GM23338 (cell line): ENCODE measurements at places on chromosomes 7 and 10. TPM values are rescaled to one million over a fixed set of nuclear protein-coding genes. Genes with fewer than 3 reads are reported as not detected.

The MGAM2 gene
- 0.07 TPM in 1 of 2 replicates, not detected in the other for total RNA-seq

The SFRP4 gene
- total RNA-seq = not detected in 2 replicates

- no peak overlapping the region for H3K27ac ChIP-seq
- H3K27me3 ChIP-seq = no peaks in the 10 kb centered on the region
- H3K4me1 ChIP-seq = peaks cover 2% of the 10 kb centered on the region; the same call in 1 of the 2 replicates
Measured at GRCh38 chr10:70374775-70375614, 7.4 kb downstream of the LRRC20 start.

GRCh38 chr7:101941481-101942383 is 124.3 kb downstream of the CUX1 start:
- no peak for DNase-seq
- H3K27ac ChIP-seq = peak overlapping the region; percentile 86
- peaks cover 54% of the 10 kb centered on the region for H3K4me1 ChIP-seq
- no peaks in the 10 kb centered on the region for H3K36me3 ChIP-seq
- no peaks in the 10 kb centered on the region for H3K27me3 ChIP-seq
